ENCODE measurements at places on chromosomes 7 and 10.

DNA sequence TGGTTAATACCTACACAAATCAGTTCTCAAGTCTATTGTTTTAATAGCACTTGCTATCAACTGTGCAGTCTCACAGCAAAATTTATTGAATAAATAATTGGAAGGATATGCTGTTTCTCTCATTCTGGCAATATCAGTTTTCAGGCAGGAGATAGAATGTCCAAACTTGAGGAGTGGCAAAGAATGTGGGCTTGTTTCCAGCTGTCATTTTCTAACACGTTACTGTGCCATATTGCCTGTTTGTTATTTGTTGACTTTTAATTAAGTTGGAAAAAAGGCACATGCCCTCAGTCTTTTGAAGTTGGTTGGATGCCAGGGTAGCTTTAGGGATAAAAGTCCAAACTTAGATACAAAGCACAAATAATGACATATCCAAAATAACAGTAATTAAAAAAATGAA lies 52.2 kb downstream of the MAGI2 start:
- DNase-seq = no peak

DNA sequence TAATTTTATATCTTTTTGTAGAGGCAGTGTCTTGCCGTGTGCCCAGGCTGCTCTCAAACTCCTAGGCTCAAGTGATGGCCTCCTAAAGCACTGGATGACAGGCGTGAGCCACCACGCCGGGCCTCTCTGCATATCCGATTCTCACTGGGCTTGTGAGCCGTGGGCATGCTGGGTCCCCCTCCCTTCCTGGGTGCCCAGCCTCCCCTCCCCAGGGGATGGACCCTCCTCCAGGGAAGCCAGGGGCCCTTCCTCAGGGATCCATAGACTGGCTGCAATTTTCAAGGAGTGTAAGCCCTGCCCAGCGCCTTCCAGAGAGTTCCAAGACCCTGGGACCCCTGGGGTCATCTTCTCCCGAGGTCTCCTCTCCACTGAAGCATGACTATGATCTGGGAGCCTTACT lies 23.7 kb upstream of the ELFN1 start:
- DNase-seq = no peak

- DNase-seq = no peak
These were observed 45.7 kb downstream of the BEND7 start for GRCh38 chr10:13483073-13483472.

DNA sequence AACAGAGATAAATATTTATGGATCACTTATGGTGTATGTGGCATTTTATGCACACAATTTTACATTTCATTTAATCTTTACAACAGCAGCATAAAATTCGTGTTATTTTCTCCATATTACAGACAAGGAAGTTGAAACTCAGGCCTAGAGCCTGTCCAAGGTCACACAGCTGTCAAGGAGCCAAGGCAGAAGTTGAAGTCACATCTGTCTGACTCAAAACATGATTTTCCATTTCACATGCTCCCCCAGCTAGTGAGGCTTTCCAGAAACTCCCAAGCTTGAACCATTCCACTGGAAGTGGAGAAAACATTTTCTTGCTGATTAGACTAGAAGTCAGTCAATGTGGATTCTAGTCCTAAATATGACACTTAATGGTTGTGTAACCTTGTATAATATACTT lies 110.5 kb downstream of the HECTD2 start:
- no peak for DNase-seq

DNA sequence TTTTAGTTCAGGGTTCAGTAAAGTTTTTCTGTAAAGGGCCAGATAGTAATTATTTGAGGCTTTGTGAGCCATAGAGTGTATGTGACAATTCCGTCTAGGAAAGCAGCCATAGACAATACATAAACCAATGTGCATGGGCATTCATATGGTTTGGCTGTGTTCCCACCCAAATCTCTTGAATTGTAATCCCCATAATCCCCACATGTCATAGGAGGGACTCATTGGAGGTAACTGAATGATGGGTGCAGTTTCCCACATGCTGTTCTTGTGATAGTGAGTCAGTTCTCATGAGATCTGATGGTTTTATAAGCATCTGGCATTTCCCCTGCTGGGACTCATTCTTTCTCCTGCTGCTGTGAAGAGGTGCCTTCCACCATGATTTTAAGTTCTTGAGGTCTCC lies 29.9 kb downstream of the SEC61G start:
- DNase-seq = no peak

GRCh38 chr7:155698633-155699032 lies 54.2 kb downstream of the RBM33 start:
- no peak for DNase-seq

- DNase-seq = no peak
These were observed 26.1 kb upstream of the TRIL start for GRCh38 chr7:28984217-28984616.

- DNase-seq = no peak
These were observed 356.9 kb downstream of the DNAJB6 start for GRCh38 chr7:157693521-157694375.

Data from activated naive CD4-positive, alpha-beta T cell treated with anti-CD3 and anti-CD28 coated beads, Interleukin-2, amount 50 U/mL, for 72 hours (primary cell).